ENCODE measurements at places on chromosomes 7 and 10. TPM values are rescaled to one million over a fixed set of nuclear protein-coding genes. Genes with fewer than 3 reads are reported as not detected.

OR13A1 gene
- not detected for total RNA-seq

ADAM8 gene
- 1.0 TPM for total RNA-seq

ATOH7 gene
- not detected for total RNA-seq

PDZD7 gene
- 0.11 TPM for total RNA-seq

SPRN gene
- total RNA-seq = not detected

PLXDC2 gene
- 15.1 TPM for total RNA-seq

DOCK1 gene
- total RNA-seq = 4.3 TPM

SLC26A5 gene
- not detected for total RNA-seq

PDE6C gene
- total RNA-seq = not detected

FAM24A gene
- not detected for total RNA-seq

NUTM2D gene
- total RNA-seq = 2.0 TPM

CDK1 gene
- total RNA-seq = 0.82 TPM

TLX1 gene
- not detected for total RNA-seq

ASCC1 gene
- total RNA-seq = 26.1 TPM

TMEM229A gene
- not detected for total RNA-seq

AGBL3 gene
- total RNA-seq = 1.9 TPM

ZWINT gene
- 0.98 TPM for total RNA-seq

EBF3 gene
- total RNA-seq = 10.4 TPM

DGKI gene
- total RNA-seq = 1.8 TPM

ANK3 gene
- total RNA-seq = 125 TPM

PTTG1IP2 gene
- total RNA-seq = not detected

ITGA8 gene
- 5.8 TPM for total RNA-seq

DPYSL4 gene
- 0.31 TPM for total RNA-seq

FXYD4 gene
- total RNA-seq = not detected

KIAA1549 gene
- total RNA-seq = 0.78 TPM

VWDE gene
- not detected for total RNA-seq

MORN4 gene
- total RNA-seq = 0.51 TPM

TEX36 gene
- total RNA-seq = not detected

RAPGEF5 gene
- total RNA-seq = 16.1 TPM

ZPBP gene
- total RNA-seq = not detected

CALML3 gene
- total RNA-seq = not detected

C1QL3 gene
- total RNA-seq = not detected

HERPUD2 gene
- total RNA-seq = 12.2 TPM

HYAL4 gene
- 3.3 TPM for total RNA-seq
